ENCODE measurements at places on chromosomes 12 and 14.

- no peak for DNase-seq
Observed at GRCh38 chr14:85093631-85094330, 436.2 kb upstream of the FLRT2 start.

DNA sequence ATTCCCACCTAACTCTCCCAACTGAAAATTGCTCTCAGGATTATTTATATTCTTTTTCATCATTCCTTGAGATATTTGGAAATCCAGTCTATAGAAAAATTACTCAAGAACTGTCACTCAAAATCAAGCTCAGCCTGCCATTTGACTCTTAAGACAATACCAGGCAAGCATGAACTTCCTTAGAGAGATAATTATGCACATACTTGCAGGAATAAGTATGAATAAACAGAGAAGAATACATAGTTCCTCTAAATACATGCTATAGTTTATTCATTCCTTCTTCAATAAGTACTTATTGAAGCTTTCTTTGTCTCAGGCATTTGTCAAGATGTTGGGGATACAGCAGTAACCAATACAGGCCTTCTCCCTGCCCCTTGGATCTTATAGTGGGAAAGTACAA, 154.1 kb downstream of the SRGAP1 start:
- no peak for DNase-seq

DNA sequence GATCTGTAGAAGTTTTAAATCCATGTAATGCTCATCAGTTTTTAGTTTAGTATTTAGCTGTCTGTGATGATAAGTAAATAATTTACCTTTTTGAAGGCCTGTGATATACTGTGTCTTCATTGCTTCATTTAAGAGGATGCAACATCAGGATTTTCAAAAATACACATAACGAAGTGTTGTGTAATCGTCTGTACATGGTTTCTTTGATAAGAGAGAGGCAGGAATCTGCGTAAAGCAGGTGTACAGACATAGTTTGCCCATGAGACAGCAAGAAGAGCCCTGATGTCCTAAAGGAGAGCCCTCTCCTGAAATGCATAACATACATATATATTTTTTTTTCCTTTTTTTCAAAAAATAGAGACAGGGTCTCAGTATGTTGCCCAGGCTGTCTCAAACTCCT, 44.8 kb downstream of the RASSF3 start:
- DNase-seq = no peak

- DNase-seq = no peak
Observed at GRCh38 chr14:55724736-55725135, 144.7 kb downstream of the KTN1 start.

DNA sequence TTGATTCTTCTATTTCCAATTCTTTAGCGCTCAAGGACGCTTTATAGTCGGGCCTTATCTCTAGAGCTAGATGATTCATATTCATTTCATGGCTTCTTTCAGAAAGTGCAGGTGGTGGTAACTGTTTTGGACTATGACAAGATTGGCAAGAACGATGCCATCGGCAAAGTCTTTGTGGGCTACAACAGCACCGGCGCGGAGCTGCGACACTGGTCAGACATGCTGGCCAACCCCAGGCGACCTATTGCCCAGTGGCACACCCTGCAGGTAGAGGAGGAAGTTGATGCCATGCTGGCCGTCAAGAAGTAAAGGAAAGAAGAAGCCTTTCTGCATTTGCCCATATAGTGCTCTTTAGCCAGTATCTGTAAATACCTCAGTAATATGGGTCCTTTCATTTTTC, 241.9 kb downstream of the PAWR start:
- DNase-seq = no peak

- DNase-seq = no peak
Observed at GRCh38 chr12:71585218-71585617, 78.4 kb downstream of the ZFC3H1 start.

GRCh38 chr14:69887740-69888657, 8.8 kb downstream of the SMOC1 start:
- DNase-seq = no peak

DNA sequence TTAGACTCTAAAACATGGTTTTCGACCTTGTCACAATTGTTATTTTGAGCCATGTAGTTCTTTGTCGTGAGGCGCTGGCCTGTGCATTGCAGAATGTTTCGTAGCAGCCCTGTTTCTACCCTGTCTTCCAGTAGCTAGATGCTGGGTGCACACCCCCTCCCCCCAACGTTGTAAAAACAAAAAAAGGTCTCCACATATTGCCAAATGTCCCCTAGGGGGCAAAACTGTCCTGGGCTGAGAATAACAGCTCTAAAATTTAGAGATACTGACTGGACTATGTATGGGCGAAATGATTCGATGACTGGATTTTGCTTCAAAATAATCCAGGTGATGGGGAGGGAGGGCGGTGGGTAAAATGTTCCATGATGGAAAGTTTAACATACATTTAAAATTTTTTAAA, 126.1 kb upstream of the FUT8 start:
- no peak for DNase-seq

DNA sequence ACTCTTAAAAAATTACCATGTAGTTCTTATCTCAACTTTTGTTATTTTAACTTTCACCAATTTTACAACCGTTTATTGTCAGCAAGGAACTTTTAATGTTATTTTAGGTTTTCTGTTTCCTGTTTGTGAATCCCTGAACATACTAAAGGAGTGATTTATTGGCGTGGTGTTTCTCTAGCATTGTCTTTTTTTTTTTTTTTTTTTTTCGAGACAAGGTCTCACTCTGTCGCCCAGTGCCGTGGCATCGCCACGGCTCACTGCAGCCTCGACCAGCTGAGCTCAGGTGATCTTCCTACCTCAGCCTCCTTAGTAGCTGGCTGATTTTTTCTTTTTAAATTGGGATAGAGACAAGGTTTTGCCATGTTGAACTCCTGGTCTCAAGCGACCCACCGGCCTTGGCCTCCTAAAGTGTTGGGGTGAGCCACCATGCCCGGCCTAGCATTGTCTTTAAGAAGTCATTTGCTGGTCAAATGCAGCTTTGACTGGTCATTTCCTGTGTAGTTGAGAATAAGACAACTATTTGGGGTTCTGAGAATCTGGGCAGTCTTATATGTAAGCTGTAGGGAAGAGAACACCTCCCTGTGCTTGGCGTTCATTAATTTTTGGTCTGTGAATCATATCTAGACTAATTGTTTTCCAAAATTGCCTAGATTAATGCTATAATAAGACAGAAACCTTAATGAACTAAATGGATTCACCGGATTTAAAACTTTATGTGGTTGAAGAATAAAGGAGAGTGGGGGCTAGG, 2.1 kb downstream of the WASHC4 start:
- no peak for DNase-seq

GRCh38 chr12:32471591-32472001, 72.2 kb downstream of the FGD4 start:
- DNase-seq = no peak

GRCh38 chr12:88181881-88182280, 39.8 kb downstream of the TMTC3 start:
- no peak for DNase-seq

GRCh38 chr12:30598889-30599288, 96.8 kb downstream of the IPO8 start:
- no peak for DNase-seq

GRCh38 chr12:64825143-64826021, 935 bp downstream of the TBC1D30 start:
- DNase-seq = no peak

DNA sequence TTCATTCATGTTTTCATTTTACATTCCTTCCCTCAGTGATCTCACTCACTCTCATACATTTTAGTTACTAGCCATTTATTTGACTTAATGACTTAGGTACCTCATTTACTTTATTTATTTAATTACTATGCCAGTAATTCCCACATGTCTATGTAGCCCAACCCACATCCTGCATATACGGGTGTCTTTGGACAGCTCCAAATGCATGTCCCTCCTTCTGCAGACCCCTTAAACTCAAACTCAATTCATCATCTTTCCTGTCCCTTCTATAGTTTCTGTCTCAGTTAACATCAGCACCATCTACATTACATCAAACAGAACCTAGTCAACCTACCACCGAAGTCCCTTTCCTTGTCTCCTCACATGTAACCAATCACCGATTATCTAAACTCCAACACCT, 2.8 kb downstream of the CLEC1A start:
- DNase-seq = no peak

GRCh38 chr14:24058260-24058950, 6.6 kb downstream of the CARMIL3 start:
- peak; percentile 46 for DNase-seq
